ENCODE measurements at places on chromosomes 12 and 14.

- no peak for DNase-seq
Observed at GRCh38 chr12:76310110-76310509, 38.1 kb downstream of the BBS10 start.

DNA sequence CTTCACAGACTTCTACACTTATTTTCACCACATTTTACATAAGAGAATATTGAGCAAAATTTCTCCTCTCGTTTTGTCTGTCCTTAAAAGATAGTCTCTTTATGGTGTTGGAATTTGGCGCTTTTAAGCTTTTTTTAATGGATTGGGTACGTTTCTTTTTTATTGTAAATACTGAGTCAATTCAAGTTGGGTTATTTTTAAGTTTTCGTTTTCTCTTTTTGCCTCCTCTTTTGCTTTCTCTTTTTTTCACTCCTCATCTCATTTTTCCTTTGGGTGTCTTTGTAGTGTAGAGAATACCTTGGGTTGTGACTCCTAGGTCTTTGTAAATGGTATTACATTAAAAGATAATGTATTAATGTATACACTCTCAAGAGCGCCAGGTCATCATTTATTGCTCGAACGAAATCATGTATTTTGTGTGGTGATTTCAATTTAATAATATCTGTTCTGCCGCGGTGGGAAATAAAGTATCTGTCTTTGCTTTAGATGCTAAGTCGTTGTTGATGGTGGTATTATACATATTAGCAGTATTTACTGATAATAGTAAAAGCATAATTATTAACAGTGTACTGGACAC, 845 bp downstream of the TMX1 start:
- DNase-seq = no peak

GRCh38 chr12:10557766-10558165, 52.1 kb downstream of the EIF2S3B start:
- no peak for DNase-seq

- no peak for DNase-seq
Observed at GRCh38 chr12:116418551-116418950, 140.6 kb upstream of the MAP1LC3B2 start.

DNA sequence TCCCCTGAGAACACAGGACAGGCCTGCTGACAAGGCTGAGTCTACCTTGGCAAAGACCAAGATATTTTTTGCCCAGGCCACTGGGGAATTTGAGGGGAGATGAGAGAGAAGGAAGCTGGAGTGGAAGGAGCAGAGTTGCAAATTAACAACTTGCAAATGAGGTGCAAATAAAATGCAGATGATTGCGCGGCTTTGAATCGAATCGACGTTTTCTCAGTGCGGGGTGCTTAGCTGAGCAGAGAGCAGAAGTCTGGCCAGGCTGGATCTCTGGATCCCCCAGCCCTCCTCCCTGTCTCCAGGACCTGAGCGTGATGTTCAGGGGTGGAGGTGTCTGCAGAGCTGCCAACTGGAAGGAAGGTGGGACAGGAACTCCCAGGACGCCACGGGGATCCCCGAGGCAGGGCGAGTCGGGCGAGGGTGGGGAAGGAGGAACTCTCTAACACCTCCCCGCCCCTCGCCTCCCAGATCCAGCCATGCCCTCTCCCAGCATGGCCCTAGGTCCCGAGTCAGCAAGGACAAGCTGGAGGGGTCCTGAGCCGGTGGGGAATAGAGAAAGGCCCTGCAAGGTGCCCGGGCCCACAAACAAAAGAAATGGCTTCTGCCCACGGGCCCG, 527 bp upstream of the CARMIL3 start:
- no peak for DNase-seq

DNA sequence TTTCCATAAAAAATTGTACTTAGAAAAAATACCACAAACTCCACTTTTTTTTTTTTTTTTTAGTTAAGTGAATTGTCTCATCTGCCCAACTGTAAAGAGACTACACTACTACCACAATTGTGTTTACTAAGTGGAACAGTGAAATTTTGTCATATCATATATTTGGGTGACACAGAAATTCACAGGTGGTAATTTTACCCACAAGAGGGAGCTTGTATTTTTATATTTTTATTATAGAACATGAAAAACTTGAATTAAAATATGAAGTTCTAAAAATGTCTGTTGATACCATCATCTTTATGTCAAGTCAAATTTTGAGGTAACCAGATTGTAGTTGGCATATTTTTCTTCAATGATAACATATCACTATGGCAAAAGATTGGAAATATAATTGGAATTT, 329.4 kb upstream of the SOX5 start:
- no peak for DNase-seq

GRCh38 chr12:109910254-109910968, 10.3 kb downstream of the TCHP start:
- no peak for DNase-seq

- DNase-seq = no peak
Observed at GRCh38 chr12:50221228-50222008, 54.2 kb upstream of the CERS5 start.

GRCh38 chr14:24818058-24818822, 184.2 kb upstream of the GZMB start:
- no peak for DNase-seq

- DNase-seq = no peak
Observed at GRCh38 chr14:29353513-29353912, 574.1 kb downstream of the PRKD1 start.

- no peak for DNase-seq
Observed at GRCh38 chr14:76714470-76714869, 46.8 kb upstream of the VASH1 start.

DNA sequence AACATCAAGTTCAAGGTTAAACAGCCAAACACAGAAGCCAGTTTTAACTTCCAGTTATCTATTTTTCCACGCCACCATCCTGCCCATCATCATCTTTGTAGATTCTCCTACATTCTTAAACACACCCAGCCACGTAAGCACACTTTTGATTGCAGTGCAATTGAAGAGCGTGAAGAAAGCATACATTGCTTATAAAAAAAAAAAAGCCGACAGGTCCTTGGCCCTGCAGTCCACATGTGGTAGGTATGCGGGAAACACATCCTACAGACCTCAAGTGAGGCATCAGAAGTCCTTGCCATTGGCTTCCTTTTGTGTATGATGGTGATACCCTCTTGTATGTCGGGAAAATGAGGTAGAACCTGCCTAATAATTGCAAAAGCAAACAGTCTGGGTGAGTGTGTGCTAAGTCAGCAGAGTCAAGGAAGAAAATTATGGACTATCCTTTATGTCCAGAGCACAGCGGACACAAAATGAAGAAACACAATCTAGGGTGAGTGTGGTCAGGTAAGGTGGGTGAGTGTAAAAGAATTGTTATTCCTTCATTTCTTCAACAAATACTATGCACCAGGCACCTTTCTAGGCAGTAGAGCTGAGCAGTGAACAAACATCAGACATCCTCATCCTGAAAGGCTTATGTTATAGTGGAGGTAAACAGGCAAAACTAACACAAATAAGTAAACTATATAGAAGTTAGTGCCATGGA, 51.5 kb downstream of the EID3 start:
- DNase-seq = no peak

DNA sequence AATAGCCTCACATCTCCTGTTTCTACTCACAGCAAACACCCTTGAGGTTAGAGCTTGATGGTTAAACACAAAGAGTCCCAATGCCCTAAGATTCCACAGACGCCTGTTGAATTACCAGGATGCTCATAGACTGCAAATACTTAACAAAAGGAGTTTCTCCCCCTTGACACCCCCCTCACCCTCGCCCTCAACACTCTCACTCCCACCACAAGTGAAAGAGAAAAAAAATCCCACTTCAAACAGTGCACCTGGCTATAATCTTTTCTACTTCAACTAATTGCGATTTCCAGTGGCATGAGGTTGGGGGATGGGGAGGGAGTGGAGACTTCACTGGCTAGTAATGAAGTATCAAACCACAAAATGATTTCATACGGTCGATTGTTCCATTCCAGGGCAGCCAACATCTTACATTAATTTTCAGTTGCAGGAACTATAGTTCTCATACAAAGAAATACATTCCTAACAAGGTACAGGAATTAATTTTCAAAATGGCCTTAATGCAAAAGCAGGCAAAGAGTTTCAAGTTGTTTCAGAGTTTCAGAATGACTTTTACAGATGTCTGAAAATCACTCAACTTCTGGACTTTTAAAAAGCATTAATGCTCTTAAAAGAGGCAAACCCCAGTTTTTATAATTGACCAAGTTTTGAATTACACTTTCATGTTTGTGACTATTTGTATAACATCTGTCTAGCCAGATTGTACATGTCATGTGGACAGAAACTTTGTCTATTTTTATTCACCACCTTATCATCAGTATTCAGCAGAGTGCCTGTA, 390.7 kb downstream of the C12orf75 start:
- DNase-seq = peak; percentile 19

DNA sequence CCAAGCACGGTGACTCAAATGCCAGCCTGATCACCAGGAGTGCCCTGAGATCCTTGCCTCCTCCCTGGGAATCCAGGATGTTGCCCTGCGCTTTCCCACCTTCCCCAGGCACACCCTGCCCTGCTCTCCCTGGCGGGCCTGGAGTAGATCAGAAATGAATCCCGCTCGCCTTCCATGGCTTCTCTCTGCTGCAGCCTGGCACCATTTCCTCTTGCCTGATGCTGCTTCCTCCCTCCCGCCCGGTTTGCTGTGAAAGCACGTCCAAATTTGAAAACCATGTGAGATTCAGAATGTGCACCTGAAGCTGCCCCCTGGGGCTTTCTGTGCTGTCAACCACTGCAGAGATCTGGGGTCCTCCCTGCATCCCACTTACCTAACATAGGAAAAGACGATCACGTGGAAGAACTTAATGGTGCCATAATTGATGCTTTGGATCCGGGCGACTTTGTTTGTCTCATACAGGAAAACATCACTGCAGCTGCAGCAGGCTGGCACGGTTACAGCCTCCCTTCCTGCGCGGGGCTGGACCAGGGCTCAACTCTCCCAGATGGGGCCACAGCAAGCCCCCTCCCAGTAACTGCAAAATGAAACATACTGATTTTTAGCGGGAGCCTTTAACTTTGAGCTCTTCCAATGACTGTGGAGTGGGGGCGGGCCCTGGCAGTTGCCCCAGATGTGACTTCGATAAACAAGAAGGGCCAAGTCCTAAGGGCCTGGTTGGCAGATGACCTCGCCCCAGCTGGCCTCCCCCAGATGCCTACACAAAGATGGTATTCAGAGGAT, 24.9 kb upstream of the C12orf76 start:
- DNase-seq = no peak

- no peak for DNase-seq
Observed at GRCh38 chr14:42113358-42114069, 506.8 kb downstream of the LRFN5 start.

DNA sequence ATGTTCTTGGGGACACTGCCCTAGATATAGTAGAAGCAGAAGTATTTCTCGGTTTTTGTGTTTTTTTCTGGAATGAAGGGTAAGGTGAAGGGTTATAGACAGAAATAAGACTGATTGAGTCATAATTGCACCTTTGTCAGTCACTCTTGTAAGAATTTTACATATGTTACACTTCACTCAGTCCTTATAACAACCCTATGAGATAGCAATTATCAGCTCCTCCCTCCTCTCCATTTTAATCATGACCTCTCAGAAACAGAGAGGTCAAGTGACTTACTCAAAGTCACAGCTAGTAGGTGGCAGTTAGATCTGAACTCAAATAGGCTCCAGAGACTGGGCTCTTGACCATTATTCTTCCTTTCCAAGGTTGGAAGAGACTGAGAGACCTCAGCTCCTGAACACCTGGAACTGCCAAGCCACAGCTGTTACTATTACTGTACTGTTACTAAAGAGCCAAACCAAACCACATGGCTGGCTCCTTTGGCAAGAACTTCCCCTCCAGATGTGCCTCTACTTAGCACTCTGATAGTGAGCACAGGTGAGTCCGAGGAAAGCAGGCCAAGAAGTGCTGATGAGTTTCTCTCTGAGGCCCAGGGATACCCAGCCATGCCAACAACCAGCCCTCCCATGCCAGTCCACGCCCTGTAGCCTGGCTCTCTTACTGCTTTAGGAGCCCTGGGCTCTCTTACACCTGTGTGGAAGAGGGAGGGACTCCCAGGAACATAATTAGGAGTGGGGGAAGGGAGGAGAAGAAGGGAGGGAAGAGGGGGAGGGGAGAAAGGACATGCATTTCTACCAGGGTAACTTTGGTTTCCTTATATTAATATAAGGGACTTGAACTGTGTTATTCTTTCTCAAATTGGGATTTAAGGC, 121.3 kb downstream of the CRADD start:
- no peak for DNase-seq
